ENCODE measurements at places on chromosomes 13 and 19. TPM values are rescaled to one million over a fixed set of nuclear protein-coding genes. Genes with fewer than 3 reads are reported as not detected.

Gene ERICH6B
- total RNA-seq = not detected

Gene GPR12
- not detected for total RNA-seq

Gene TPTE2
- 0.12 TPM for total RNA-seq

Gene GPR180
- total RNA-seq = 9.1 TPM

Gene MCF2L
- total RNA-seq = 7.1 TPM

All from activated CD4-positive, alpha-beta memory T cell treated with anti-CD3 and anti-CD28 coated beads for 36 hours (primary cell).